ENCODE measurements at places on chromosomes 11 and 22.

DNA sequence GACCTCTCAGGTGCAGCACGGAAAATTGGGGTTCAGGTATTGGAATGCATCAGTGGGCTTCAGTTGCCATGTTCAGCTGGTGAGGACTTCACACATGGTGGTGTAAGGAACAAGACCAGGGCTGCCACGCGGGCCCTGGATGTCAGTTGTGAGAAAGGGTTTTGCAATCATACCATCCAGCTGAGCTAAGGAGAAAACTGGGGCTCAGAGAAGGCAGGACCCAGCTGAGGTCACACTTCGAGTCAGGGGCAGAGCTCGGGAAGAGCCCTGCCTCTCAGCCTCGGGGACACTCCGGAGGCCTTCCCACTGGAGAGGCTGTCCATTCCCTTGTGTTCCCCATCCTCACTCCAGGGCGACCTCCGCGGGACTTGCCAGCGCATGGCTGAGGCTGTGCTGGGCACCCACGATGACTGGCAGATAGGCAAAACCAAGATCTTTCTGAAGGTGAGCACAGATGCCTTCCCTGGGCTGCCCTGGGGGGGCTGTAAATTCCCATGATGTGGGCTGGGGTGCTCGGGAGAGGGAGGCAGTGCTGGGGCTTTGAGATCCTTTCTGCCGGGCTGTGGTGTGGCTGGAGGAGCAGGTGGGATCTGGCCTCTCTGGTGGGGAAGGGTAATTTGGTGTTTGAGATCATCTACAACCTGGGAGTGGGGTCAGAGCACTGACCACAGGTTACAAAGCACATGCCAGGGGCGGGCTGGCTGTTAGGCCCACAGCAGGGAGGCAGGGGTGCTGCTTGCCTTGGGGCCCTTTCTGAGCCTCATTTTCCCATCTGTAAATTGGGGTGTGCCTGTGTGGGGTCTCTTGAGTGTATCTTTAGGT lies 47.2 kb downstream of the MYO7A start:
- no peak for DNase-seq

- no peak for DNase-seq
Measured at GRCh38 chr11:119999220-119999619, 138.7 kb downstream of the TRIM29 start.

DNA sequence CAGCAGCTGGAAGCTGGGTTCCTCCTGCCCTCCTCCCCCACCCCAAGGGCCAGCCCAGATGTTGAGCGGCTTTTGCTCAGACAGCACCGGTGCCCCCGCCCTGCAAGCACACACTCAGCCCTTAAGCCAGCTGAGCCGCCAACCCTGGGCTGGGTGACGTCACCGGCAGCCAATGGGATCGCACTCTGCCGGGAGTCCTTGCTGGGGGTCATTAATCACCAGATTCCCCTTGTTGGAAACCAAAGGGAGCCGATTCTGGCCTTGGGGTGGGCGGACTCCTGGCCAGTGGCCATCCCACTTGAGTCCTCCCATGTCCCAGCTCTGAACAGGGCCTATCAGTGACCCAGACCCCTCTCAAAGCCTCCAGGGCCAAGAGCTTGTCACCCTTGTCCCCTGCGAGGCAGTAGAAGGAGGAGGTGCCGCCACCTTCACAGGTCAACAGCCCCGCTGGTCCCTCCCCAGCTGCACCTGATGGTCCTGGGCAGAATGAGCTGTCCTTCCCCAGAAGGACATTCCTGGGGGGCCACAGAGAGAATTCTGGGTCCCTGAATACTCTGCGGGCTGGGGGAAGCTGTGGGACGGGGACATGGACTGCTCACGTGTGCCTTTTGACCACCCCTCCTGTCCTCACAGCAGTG lies 7.4 kb downstream of the DUSP8 start:
- no peak for DNase-seq

GRCh38 chr11:3903207-3903896 lies 47.9 kb downstream of the STIM1 start:
- no peak for DNase-seq

DNA sequence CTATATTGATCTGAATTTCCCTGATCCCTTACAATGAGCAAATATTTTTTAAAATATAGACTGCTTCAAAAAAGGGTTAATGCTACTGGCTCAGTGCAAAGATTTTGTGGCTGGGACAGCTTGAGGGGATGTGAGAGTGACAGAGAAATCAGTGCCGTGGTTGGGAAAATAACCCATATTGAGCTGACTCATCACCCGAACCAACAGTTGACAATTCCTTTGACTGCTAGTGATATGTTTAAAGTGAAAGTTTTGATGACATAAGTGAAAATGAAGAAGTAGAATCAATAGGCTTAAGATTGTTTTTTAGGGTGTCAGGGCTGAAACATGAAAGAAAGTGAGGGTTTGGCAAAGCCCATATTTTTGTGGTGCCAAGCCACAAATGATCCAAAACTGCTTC lies 257.1 kb upstream of the TENM4 start:
- no peak for DNase-seq
